ENCODE measurements at places on chromosomes 5 and 9.

- DNase-seq: no peak
These were observed 24.5 kb upstream of the GPR150 start for GRCh38 chr5:95595289-95595931.

DNA sequence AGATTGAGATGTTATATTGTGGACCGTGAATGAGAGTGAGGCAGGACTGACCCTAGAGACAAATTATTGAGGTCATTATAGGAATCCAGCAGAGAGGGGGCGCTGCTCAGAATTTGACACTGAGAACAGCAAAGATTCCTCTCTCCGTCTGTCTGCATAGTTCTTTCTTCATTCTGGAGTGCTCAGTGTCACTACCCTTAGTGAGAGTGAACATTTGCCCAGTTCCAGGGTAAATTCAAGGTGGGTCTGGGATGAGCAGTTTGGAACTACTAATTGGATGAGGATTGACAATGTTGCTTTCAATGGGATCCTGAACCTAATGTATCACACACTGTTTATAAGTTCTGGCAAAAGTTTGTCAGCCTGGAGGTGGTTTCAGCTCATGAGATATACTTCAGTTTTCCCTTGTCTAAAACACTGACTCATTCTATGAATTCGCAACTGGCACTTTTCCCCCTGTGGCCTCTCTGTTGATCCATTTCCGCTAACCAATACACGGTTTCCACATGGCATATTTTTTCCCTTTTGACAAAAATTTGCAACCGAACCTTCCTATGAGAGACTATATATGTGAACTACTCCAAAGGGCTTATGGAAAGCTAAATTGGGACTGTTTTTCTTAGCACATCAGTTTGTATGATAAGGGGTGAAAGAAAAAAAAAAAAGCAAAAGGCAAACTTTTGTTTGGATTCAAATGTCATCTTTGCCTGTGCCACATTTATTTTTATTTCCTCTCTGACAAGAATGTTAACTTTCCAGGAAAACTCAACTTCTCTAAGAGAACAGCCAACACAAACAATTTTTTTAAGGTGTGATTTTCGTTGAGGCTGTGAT, 1240.7 kb upstream of the WWC1 start:
- no peak for DNase-seq

DNA sequence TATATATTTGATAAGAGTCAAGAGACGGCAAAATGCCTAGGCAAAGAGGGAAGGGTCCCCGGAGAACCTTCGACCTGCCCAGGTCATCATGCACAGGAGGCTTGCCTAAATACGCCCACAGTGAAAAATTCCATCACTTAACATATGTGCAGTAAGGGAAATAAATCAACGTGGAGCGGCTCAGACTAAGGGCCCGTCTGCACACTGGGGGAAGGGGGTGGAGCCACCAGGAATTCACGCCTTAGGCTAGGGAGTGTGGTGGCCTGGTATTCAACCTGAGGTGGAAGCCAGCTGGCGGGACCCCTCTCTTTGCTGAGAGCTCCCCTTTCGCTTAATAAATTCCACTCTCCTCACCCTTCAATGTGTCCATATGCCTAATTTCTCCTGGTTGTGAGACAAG, 8.3 kb downstream of the PTBP3 start:
- no peak for DNase-seq

DNA sequence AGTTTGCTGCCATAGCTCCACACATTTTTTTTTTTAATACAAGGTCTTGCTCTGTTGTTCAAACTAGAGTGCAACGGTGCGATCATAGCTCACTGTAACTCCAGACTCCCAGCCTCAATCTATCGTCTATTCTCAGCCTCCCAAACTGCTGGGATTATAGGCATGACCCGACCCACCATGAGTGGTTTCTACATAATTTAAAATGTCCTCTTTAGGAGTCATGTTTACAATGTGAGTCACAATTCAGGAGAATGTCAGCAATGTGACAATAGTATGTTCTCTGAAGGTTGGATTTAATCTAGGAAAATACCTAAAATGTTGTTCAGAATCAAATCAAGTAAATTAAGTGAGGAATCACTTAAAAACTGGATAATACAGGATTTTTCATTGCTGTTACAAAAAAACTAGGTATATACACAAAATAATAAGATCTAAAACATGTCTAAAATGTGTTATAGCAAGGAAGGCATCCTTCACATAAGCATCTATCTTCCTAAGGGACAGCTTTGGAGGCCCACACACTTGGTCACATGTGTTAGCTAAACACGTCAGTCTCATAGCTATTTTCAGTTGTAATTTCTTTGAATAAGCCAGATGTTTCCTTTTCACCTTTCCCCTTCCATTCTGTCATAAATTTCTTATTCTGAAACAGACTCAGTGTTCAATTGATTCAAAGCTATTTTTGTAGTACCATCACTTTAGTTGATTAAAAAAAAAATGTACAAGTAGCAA, 30.0 kb upstream of the ELAVL2 start:
- no peak for DNase-seq

- no peak for DNase-seq
These were observed 158.1 kb upstream of the NREP start for GRCh38 chr5:111914966-111915636.

GRCh38 chr5:143506836-143507552, 103.5 kb upstream of the NR3C1 start:
- DNase-seq: no peak

DNA sequence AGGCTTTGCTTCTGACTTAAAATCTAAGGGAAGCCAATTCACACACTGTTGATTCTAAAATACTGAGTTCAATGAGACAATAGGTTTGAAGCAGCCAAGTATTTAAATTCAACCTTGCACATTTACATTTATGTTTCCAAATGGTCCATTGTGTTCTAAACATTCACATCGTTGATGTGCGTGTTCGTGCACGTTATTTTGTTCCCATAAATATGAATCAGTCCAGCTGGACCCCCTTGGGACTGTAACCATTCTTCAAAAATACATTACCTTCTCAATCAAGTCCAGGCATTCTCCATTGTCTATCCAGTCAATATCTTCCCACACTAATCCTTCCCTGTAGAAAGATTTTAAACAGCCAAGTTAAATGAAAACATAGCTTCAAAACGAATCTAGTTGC, 146.4 kb upstream of the RETREG1 start:
- no peak for DNase-seq

DNA sequence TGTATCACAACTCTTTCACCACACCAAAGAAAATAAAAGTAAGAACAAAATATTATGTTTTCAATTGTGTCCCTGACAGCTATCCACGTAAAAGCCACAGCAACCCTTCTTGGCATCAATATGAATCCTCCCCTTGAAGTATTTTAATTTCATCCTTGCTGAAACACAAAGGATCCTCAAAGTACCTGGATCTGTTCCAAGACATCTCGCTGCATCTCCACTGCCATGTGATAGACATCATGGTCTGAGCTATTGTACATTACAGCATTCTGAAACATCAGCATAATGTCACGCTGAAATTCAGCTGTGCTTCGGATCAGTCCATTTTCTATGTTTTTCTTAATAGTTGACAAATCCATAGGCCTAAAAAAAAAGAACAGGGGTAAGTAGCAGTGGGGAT, 17.7 kb downstream of the BRD8 start:
- no peak for DNase-seq

DNA sequence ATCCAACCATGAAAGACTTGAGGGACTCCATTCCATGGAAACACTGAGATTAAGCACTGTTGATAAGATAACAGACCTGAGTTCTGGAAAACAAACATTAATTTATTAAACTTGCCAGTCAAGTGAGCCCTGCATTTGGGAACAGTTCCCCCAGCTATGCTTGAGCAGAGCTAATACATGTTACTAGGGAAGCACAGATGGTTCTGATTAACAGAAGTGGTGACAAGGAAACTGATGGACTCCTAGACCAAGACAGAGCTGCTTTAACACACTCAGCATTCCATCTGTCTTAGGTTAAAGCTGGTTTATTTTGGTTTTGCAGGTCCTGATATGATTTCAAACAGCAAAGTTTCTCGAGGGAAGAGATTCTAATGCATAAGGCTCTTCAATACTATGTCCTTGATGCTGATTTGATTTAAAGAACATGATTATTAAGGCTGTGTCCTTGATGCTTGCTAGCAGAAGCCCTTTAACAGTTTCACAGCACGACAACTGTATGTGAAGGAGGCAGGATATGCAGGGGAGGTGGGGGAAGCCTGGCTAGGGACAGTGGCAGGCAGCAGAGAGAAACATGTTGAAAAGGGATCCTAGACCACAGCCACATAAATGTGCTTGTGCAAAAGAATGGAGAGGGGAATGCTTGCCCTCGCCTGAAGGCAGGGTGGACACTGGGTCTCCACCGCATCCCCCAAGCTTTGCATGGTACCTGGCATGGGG, 66.2 kb downstream of the ACTBL2 start:
- no peak for DNase-seq

DNA sequence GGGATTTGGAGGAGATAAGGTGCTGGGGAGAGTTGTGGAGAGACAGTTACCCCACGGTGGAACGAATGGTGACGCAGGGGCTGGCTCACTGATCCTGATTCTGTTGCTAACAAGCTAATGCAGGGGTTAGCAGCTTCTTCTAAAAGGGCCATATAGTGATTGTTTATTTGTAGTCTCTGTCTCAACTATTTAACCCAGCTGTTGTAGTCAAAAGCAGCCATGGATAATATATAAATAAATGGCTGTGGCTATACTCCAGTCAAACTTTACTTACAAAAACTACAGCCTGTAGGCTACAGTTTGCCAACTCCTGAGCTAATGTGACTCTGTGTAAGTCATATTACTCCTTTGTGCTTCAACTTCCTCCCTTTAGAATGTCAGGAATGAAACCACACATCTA, 21.8 kb downstream of the STOM start:
- no peak for DNase-seq

DNA sequence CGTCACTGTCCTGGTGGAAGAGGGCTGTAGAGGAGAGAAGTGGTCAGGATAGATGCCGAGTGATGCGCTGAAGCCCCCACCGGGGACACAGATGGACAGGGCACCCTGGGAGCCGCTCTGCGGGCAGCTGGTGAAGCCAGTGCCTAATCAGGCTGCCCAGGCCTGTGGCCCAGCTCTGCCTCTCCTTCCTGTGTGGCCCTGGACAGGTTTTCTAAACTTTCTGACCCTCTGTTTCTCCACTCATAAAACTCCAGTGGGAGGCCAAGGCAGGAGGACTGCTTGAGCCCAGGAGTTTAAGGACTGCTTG, 86.1 kb downstream of the C5orf15 start:
- DNase-seq: no peak
